ENCODE measurements at places on chromosomes 2 and 18.

- no peak for DNase-seq
Measured at GRCh38 chr2:144341538-144341937, 178.4 kb downstream of the ZEB2 start.

- peak; percentile 46 for DNase-seq
Measured at GRCh38 chr2:8676921-8677645, 4.8 kb upstream of the ID2 start.

- no peak for DNase-seq
Measured at GRCh38 chr2:232979871-232980461, 33.1 kb downstream of the NGEF start.

DNA sequence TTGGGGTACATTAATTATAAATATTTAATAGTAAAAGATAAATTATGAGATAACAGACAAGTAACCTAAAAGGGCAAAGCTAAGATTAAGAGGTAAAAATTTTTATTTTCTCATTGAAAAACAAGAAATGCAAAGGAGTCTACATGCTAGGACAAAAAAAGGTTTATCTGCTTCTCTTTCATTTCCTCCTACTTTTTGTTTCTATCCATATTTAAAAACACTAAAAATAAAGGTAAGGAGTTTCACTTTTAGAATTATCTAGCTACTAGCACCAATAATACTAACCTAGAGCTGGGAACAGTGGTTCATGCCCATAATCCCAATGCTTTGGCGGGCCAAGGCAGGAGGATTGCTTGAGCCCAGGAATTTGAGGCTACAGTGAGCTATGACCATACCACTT is 1551.7 kb upstream of the SLC39A10 start:
- no peak for DNase-seq

DNA sequence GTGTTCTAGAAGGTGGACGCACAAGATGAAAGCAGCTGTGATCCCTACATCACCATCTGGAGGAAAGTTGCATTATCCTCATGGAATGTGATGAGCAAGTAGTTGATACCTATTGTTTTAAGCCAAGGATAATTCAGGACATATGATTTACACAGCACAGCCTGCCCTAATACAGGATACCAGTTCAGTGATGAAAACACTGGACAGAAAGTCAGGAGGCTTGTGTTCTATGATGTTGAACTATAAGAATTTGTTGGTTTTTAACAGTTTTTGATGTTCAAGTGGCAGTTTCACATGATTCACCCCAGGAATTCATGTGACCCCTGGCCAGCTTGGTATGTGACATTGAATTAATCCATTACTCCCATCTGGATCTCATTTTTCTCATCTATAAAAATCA is 6.2 kb upstream of the CHST10 start:
- no peak for DNase-seq

GRCh38 chr2:149617476-149617875 is 29.9 kb upstream of the MMADHC start:
- no peak for DNase-seq

GRCh38 chr2:67416136-67416535 is 19.0 kb downstream of the ETAA1 start:
- no peak for DNase-seq

DNA sequence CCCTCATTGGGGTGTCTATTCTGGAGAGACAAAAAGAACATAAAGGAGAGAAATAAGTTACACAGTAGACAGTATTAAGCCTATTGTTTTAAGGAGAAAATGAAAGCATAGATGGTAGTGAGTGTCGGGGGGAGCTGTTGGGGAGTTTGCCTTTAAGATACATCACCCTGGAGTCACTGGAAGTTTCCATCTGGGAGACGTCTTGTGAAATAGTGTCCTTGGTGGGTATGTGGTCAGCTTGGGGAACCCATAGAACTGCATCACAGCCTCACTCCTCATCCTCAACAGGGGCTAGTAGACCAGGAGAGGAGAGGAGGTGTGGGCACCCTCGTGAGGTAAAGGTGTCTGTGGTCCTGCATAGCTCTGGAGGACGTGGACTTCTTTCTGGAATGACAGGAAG is 60.6 kb downstream of the RNF144A start:
- no peak for DNase-seq

- no peak for DNase-seq
Measured at GRCh38 chr2:142769761-142770160, 107.7 kb upstream of the KYNU start.

- no peak for DNase-seq
Measured at GRCh38 chr2:65061146-65061909, 5.1 kb downstream of the CEP68 start.

DNA sequence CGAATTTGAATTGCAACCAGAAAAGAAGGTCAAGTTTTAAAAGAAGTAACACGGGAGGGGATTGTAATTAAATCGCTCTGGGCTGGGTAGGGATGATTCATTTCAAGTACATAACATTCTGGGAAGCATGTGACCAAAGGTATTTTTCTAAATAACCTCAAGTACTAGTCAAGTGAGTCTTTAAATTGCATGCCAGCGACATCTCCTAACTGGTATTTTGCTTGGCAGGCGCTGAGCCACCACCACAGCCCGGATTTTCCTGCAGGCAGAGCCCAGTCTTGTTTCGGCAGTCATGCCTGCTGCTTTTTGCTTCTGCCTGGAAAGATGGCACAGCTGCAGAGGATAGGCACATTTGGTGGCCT is 33.7 kb upstream of the NPAS2 start:
- DNase-seq, result no peak

DNA sequence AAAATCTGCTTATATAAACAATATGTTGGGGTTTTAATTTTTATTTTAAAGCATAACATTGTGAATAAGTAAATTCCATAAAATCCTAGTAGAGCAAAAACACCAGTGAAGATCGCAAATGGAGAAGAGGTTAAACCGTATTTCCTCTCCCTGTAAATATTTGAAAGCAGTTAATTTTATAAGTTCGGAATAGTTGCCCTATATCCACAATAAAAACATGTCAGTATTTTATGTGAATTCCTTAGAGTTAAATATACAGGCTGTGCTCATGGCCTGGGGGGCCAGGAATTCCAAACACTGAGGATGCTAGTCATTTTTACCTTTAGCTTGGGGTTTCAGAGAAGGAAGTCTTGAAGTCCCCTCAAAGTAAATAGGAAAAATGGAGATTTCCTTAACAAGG is 135.0 kb downstream of the FIGN start:
- no peak for DNase-seq

GRCh38 chr18:54358495-54359040 is 862 bp downstream of the C18orf54 start:
- DNase-seq, result peak; percentile 19

- no peak for DNase-seq
Measured at GRCh38 chr2:98308068-98308467, 38.2 kb upstream of the CNGA3 start.

DNA sequence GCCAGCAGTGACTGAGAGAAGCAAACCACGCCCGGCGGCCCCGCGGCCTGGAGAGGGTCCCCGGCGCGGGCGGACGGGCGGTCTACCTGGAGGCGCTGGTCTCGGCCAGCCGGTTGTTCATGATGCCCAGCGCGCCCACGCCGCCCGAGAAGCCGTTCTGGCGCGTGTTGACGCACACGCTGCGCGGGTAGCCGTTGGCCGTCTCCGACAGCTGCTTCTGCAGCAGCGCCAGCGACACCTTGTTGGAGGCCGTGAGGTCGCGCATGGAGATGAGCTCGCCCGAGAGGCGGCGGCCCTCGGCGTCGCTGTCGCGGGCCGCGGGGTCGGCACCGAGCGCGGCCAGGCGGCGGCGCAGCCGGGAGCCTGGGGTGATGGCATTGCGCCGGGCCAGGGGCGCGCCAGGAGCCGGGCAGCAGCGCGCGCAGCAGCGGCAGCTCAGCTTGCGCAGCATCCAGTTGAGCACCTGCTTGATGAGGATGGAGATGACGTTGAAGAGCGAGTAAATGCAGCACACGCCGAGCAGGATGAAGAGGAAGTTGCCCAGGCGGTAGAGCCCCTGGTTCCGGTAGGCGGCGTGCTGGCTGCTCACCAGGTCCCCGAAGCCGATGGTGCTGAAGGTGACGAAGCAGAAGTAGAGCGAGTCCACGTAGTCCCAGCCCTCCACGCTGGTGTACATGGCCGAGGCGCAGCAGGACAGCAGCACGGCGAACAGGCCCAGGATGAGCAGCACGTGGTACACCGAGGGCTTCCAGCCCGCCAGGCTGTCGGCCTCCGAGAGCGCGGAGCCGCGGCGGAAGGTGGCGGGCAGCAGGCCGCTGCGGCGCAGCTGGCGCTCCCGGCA is 118.1 kb downstream of the MSH2 start:
- DNase-seq, result peak; percentile 25

GRCh38 chr2:229463841-229464346 is 192.8 kb upstream of the PID1 start:
- no peak for DNase-seq

GRCh38 chr2:168210895-168211570 is 36.4 kb downstream of the STK39 start:
- no peak for DNase-seq

DNA sequence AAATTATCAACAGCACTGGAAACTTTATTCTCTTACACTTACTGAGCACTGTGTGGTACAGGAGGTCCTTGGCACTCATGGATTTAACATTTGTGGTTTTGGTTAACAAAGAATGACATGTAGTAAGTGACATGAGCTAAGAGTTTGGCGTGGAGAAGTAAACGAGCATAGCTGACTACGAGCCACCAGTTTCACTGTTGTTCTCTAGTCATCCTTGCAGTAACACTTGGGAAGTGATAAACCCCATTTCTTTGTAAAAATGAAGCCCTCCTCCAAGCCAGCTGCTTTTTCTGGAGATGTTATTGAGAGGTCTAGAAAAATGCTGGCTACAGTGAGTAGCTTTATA is 32.7 kb downstream of the QPCT start:
- no peak for DNase-seq

- no peak for DNase-seq
Measured at GRCh38 chr2:197615016-197615652, 60.3 kb downstream of the RFTN2 start.

- DNase-seq, result no peak
Measured at GRCh38 chr2:113784823-113785744, 28.6 kb upstream of the SLC35F5 start.

DNA sequence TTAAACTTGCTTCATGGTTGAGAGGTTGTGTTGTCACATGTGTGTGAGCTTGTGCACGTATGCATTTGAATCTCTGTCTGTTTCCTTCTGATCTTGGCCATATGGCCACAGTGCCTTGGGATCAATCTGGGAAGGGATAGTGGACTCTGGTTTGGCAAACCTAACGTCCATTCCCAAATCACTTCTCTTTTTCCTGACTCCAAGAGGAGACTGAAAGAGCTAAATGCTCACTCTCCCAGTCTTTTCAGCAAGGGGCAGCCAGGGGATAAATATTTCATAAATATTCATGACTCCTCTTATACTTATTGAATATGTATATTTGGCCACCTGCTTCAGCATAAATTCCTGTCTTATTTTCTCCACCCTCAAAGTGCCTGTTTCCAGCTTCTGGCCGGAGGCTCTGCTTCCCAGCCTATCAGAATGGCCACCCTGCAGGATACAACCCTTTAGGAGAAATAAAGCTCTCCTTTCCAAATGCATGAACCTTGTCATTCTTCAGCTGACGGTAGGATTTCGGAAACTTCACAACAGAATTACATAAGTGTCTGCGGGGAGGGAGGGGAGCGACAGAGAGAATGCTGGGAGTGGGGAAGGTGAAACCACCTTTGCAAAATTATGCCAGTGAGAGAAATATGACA is 112.2 kb upstream of the COPS8 start:
- no peak for DNase-seq

- no peak for DNase-seq
Measured at GRCh38 chr18:63183952-63184770, 135.4 kb downstream of the BCL2 start.

DNA sequence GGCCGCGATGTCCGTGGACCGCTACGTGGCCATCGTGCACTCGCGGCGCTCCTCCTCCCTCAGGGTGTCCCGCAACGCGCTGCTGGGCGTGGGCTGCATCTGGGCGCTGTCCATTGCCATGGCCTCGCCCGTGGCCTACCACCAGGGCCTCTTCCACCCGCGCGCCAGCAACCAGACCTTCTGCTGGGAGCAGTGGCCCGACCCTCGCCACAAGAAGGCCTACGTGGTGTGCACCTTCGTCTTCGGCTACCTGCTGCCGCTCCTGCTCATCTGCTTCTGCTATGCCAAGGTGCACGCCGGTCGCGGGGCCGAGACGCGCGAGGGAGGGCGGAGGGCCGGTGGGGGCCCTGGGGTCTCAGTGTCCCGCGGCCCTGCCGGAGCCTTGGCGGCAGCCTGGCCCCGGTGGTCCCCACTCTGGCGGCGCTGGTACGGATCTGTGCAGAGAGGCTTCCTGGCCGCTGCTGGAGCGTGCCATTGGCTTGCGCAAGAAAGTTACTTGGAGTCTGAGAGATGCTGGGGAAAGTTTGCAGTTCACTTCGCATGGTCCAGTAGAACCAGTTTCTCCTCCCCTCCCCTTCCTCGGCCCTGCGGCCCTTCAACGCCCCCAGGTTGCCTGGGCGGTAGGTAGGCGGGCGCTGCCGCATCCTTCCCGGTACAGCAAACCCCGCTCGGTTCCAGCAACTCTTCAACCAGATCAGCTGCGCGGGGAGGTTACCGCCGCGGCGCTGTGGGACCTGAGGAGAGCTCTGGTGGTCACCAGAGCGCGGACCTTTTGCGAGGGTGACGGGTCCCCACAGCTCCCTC is 1.5 kb downstream of the GALR1 start:
- no peak for DNase-seq

- DNase-seq, result no peak
Measured at GRCh38 chr2:235661167-235661937, 167.5 kb downstream of the AGAP1 start.

Data from left renal cortex interstitium (tissue), 4 donors.